ENCODE measurements at places on chromosomes 5 and 9.

GRCh38 chr5:149838881-149839739 is 105.5 kb downstream of the PDE6A start:
- DNase-seq, result no peak

- DNase-seq, result no peak
These were observed 584.1 kb downstream of the CCDC171 start for GRCh38 chr9:16136961-16137360.

- DNase-seq, result no peak
These were observed 666.8 kb downstream of the ACTL7B start for GRCh38 chr9:108188976-108189375.

DNA sequence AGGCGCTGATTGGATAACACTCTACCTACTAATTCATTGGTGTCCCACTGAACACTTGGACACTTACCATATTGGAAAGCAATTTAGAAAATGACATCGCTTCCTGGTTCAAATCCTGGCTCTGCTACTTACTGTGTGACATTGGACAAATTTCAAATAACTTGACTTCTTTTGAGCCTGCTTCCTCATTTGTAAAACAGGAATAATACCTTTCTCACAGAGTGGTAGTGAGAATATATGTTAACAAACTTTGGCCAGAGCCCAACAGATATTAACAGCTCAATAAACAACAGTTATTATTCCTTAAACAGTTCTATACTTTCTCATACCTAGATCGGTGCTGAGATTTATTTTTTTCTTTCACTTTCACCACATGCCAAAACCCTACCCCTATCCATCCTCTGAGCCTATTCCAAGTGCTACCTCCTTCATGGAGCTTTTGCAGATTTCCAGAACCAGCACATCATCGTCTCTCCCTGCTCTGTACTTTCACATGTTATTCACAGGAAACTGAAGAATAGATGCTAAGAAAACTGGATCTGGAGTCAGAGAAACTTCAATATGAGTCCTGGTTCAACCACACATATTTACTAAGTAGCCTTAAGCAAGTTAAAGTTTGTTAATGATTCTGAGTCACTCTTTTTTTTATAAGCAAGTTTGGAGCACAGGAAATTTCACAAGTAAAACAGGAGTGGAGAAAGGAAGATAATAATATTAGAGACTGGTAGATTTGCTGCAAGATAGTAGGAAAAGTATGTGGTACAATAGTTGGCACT is 92.3 kb downstream of the STRBP start:
- DNase-seq, result no peak
